M059J (cell line): ENCODE measurements at places on chromosomes 7 and 10. TPM values are rescaled to one million over a fixed set of nuclear protein-coding genes. Genes with fewer than 3 reads are reported as not detected.

DNA sequence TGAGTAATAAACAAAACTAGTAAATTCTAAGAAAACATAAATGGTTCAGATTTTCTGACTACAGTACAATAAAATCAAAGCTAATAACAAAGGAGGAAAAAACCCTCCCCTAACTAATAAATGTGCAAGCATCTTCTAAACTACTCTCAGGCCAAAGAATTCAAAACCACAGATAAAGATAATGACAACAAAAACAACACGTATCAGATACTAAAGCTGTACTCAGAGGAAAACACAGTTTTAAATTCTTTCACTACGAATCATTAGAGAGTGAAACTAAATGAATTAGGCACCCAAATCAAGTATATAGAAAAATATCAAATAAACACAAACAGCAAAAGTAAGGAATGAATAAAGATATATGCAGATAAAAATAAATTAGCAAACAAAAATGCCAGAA lies 200.9 kb downstream of the TEX36 start:
- no peak for DNase-seq

DNA sequence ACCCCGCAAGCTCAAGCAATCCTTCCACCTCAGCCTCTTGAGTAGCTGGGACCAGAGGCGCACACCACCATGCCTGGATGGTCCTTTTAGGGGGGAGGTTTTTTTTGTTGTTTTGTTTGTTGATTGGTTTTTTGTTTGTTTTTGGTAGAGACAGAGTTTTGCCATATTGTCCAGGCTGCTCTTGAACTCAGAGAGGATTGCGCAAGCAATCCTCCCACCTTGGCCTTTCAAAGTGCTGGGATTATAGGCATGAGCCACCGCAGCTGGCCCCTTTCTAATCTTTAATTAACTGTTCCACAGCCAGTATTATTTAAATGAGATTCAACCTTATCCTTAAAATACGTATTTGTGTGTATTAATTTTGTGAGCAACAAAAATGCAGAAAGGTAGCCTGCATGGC lies 65.8 kb downstream of the SLC13A1 start:
- no peak for DNase-seq

DNA sequence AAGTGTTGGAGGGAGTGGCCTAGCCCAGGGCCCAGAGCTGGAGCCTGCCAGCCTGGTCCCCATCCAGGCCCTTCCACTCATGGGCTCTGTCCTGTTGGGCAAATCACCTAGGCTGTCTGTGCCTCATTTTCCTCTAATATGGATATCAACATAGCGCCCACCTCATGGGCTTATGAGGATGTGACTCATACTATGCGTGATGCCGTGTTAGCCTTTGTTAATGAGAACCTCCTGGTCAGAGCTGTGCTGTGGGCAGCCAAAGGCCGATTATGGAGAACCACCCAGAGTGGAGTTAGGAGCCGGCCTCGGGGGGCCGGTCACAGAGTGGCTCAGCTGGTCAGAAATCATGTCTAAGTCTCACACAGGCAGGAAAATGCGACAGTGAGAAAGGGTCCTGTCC lies 306.4 kb downstream of the PAXIP1 start:
- peak; percentile 12 for DNase-seq

Gene ANKRD22
- not detected in 2 replicates for total RNA-seq

DNA sequence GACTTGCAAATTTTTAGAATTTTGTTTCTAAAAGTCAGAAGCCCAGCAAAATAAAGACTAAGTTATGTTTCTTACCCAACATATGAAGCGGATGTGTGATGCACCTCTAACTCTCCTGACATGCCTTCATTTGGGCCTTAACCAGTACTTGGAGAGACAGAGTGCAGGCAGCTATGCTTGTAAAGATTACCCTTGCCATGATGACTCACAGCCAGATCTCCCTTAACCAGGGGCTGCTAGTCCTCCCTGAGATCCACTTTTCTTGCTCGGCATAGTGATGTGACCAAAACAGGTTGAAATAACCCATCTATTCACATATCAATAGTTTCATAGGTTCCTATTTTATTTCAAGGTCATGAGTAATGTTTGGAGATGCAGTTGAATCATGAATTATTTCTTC lies 43.6 kb downstream of the PPP1R3A start:
- DNase-seq, result peak; percentile 15

Gene PSAP
- 359 and 530 TPM in 2 replicates for total RNA-seq

Gene LIPF
- not detected in 2 replicates for total RNA-seq

DNA sequence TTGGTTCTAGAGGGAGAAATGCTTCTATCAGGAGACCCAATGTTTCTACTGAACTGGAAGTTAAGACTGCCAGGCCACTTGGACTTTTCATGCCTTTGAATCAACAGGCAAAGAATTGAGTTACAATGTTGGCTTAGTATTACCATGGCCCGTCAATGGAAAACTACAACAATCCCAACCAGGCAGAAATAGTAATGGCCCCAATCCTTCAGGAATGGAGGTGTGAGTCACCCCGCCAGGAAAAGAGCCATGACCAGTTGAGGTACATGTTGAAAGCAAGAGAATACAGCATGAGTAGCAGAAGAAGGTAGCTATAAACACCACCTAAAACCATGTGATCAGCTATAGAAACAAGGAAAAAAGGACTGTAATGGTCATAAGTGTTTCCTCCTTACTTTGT lies 101.9 kb downstream of the DGKB start:
- DNase-seq, result peak; percentile 15

DNA sequence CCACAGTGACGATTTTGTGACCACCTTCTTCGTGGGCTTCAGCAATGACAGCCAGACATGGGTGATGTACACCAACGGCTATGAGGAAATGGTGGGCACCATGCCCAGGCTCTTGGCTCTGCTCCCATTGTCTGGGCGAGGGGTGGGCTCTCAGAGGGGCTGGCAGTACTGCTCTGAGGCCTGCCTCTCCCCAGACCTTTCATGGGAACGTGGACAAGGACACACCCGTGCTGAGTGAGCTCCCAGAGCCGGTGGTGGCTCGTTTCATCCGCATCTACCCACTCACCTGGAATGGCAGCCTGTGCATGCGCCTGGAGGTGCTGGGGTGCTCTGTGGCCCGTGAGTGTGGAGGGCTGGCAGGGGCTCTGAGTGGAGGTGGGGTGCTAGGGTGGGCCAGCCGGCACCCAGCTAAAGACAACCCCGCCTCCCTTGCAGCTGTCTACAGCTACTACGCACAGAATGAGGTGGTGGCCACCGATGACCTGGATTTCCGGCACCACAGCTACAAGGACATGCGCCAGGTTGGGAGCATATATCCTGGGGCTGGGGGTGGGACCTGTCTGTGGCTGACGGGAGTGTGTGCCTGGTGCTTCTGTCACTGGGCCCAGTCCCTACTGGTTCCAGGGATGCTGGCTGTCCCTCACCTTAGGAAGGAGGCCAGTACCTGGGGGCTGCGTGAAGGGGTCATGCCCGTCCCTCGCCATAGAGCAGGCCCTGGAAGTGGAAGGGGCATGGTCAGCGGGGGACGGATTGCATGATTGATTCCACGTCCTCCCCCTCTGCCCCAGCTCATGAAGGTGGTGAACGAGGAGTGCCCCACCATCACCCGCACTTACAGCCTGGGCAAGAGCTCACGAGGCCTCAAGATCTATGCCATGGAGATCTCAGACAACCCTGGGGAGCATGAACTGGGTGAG lies 6.8 kb downstream of the AEBP1 start:
- no peak for DNase-seq

DNA sequence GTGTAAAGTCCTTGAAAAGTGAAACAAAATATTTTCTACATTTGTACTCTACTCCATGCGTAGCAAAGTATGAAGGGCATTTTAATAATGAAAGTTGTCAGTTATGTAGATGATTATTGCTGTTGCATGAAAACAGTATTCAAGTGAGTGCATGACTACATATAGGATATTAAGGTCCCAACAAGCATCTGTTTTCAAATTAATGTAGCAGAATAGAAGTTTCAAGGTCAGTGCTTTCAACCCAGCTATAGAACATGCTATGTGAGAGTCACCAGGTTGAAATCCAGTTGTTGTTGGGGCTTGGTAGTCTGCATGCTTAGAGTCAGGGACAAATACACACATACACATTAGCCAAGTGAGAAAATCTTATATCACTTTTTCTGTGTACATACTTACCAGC lies 14.8 kb downstream of the CD36 start:
- no peak for DNase-seq
